OCI-M1 (cell line): ENCODE measurements at places on chromosomes 16 and 17.

DNA sequence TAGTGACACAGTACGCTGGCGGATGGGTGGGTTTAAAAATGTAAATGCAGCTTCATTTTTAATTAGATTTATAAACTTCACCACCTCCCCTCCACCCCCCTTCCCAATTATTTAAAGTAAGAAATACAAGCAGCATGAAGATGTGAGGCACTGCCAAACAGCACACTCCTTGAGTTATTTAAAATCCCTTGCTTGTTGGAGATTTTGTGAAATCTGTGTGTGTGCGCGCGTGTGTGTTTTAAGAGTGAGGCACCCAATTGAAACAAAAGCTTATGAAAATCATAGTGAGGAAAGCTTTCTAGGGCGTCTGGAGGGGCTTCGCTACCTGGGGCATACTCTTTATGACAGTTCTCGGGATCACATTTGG is 219.6 kb upstream of the IRX3 start:
- DNase-seq = no peak

- DNase-seq = peak; percentile 60
Observed at GRCh38 chr16:8571061-8571596, 19.2 kb downstream of the TMEM114 start.

GRCh38 chr16:50373345-50373701 is 4.5 kb upstream of the BRD7 start:
- DNase-seq = no peak

GRCh38 chr16:11725457-11725856 is 17.2 kb downstream of the TXNDC11 start:
- DNase-seq = no peak

- DNase-seq = no peak
Observed at GRCh38 chr17:76261421-76262215, 3.5 kb upstream of the UBALD2 start.

DNA sequence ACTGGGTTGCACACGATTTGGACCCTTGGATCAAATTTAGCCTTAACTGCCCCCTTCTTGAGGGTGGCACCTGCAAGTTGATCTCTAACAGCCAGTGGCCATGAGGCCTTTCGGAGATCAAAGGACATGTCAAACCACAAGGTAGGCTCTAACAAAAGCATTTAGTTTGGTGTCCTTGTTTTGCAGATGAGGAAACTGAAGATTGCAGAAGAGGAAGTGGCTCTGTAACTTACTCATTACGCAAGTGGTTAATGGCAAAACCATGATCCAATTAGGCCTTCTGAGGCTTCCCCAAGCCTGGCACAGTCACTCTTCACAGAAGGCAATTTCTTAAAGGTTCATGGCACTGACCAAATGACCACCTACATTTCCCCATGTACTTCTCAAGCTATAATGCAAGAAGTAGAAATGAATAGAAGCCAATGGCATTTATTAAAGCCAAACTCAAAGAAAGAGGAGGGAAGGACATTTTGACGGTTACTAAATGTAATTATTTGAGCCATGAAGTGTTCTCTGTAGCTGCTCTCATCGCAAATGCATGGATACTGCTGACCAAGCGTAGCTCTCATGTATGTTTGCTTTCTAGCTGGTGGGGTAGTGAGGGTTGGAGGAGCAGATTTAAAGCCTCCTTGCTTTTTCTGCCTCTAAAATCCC is 32.8 kb upstream of the ABCC12 start:
- peak; percentile 47 for DNase-seq

DNA sequence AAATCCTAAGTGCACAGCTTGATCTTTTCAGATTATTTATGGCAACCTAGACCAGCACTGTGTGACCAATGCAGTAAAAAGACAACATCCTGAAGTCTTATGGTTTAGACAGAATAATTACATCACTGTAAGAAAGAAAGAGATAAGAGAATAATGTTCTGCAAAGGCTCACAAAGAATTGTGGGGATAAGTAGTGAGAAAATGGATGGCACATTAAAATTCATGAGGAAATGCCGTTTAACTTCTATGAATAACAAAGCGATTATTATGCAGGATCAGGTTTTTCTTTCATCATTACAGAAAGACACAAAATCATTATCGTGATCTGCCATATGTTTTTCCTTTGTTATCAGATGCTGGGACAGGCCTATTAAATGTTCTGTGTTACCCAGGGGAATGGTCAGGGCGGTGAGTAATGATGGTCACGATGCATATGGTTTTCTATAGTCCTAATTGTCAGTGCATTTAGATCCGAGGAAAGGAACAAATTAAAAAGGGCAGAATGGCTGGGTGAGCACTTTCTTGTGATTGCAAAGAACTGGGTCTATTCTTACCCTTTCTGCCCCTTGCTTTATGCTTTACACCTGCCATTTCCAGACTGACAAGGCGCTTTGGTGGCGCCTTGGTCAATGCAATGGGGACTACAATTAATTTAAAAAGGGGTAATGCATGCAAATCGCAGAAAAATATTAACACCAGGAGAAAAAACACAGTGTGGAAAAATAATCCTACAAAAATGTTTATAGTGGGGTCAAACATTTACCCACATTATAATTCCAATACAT is 18.1 kb upstream of the DHX40 start:
- peak; percentile 59 for DNase-seq

- no peak for DNase-seq
Observed at GRCh38 chr16:47646914-47647313, 185.8 kb downstream of the PHKB start.

DNA sequence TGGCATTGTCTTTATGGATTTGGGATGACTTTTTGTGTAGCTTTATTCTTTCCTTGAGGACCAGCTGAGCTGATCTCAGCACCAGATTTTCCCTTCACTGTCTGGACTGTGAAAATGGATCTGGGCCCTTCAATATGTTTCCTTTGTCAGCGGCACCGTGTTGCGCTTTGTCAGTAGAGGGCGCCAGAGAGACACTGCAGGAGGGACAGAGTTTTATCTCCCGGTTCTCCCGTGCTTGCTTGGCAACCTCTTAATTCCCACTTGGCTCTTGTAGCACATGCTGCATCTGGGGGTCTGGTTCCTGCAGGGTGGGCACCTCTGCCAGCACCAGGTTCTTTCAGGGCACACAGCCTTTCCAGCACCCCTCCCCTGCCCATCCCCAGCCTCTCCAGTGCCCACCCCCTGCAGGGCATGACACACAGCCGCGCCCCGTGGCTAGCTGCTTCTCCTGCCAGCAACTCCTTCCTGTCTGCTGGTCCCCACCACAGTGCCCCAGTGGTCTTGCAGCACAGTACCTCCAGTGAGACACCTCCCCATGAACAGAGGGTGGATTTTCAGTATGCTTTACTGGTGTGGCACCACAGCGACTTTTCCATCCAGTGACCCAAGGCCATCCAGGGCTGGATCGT is 19.6 kb downstream of the OR1D5 start:
- DNase-seq = peak; percentile 56

- DNase-seq = no peak
Observed at GRCh38 chr16:14148569-14148968, 77.5 kb downstream of the MRTFB start.

GRCh38 chr16:65306300-65306699 is 184.4 kb upstream of the CDH11 start:
- DNase-seq = no peak

GRCh38 chr16:57284209-57284951 is at the start of gene PLLP:
TSS of gene PLLP (minus strand) at chr16:57284672. CDS start at chr16:57284540, 132 bp downstream.
- DNase-seq = no peak

DNA sequence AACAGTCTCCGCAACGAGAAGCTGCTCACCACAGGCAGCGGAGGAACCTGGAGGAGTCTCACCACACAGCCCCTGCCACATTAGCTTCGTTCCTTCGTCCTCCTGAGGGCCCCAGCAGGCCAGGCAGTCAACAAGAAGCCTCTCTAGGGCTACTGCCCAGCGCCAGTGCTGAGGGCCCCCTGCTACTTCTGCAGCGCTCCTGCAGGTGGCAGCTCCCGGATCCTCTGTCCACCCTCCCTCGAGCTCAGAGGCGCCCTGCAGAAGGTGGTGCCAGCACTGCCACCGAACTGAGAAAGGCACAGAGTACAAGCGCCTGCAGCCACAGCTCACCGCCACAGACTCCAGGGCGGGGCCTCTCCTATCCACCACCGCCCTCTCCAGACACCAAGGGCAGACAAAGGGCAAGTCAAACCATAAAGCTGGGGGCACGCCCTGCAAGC is 27.3 kb downstream of the KDM8 start:
- DNase-seq = no peak

DNA sequence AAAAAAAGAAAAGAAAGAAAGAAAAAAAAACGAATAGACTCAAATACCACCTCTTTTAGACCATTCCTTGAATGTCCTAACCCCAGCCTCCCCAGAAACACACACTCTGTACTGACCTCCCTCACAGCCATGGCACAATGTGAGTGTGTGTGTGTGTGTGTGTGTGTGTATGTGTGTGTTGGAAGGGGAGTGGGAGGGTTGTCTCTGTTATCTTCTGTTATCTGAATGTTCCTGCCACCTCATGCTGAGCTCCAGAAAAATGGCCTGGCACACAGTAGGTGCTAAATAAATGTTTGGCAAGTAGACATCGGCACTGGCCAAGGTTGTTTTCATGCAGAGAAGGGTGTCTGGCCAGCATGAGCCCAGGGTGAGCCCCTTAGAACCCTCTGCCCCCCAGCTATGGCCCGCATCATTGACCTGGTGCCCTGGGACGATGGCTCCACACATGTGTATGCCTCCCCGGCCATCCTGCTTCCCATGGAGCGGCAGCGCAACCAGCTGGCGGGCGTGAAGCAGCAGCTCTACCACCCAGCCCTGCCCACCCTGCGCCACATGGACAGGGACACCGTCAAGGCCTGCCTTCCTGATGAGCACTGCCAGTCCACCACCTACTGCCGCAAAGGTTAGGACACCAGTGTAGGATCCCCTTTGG is 6.6 kb upstream of the CNGB1 start:
- DNase-seq = peak; percentile 3

- DNase-seq = no peak
Observed at GRCh38 chr17:559551-560431, 154.8 kb downstream of the VPS53 start.

GRCh38 chr17:38731526-38732294 is 1.6 kb downstream of the CISD3 start:
- DNase-seq = no peak

- DNase-seq = no peak
Observed at GRCh38 chr17:64772845-64773299, 110.8 kb upstream of the SMURF2 start.

GRCh38 chr17:63316100-63316499 is 130.0 kb downstream of the CYB561 start:
- DNase-seq = peak; percentile 22

DNA sequence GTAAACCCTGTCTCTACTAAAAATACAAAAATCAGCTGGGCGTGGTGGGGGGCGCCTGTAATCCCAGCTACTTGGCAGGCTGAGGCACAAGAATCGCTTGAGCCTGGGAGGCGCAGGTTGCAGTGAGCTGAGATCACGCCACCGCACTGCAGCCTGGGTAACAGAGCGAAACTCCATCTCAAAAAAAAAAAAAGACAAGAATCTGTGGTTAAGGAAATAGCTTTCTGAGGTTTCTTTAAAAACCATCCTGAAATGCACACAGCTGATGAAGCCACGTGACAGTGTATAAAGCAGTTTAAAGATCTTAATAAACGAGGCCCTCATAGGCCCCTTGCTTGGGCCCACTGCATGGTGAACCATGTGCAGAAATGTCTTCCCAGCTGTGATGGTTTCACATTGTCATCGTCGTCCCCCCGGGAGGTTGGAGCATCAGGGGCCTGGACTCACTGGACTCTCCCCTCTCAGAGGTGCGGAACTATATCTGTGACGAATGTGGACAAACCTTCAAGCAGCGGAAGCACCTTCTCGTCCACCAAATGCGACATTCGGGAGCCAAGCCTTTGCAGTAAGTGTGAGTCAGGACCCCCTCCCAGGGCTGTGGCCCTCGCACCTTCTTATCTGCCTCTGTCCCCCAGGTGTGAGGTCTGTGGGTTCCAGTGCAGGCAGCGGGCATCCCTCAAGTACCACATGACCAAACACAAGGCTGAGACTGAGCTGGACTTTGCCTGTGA is 16.2 kb downstream of the ZNF276 start:
- no peak for DNase-seq

DNA sequence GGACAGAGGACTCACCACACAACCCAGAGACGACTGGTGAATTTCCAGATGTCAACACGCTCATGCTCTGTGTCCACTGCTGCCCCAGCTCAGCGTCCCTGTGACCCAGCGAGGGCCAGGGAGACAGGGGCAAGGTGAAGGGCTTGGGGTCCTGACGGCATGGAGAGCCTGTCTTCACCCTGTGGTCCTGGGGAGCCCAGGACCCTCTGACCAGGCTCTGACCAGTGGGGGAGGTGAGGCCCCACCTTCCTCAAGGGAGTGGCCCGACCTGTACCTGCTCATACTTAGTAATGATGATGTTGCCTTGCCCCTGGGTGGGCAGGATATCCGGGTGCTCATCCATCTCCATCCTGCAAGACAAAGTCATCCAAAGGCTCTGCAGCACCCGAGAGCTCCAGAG is 39.8 kb downstream of the TNFRSF13B start:
- DNase-seq = no peak

DNA sequence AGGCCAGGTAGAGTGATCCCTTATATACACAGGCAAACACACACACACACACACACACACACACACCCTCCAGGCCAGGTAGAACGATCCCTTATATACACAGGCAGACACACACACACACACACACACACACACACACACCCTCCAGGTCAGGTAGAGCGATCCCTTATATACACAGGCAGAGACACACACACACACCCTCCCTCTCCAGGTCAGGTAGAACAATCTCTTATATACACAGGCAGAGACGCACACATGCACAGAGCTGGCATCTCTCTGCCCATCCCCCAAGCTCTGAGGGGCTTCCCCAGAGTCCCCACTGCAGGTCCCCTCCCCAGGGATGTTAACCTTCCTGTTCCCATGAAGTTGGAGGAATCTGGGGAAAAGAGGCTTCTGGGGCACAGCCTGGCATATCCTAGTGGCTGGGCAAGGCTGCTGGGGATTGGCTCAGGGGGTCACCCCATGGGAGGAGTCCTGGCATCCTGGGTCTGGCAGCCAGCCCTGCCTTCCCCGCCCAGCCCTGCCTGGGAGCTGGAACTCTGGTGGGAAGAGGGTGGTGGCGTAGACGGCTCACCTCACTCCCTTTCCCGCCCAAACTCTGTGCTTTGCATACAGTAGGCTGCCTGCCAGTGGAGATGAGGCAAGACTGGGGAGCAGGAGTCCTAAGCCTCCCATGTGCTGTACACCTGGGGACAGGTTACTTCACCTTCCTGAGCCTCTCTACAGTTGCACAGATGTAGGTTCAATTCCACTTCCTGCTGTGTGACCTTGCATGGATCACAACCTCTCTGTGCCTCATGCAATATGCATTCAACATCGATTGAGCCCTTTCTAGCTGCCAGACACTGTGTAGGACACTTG is 41.8 kb downstream of the TEKT5 start:
- DNase-seq = no peak

GRCh38 chr16:69564845-69565670 is 708 bp upstream of the NFAT5 start:
- peak; percentile 67 for DNase-seq

GRCh38 chr17:75774991-75775668 is 9.5 kb upstream of the UNK start:
- peak; percentile 66 for DNase-seq

- DNase-seq = no peak
Observed at GRCh38 chr17:17513626-17514025, 17.4 kb upstream of the RASD1 start.

- DNase-seq = no peak
Observed at GRCh38 chr17:1779571-1780131, 17.8 kb downstream of the SERPINF1 start.
